ENCODE measurements at places on chromosomes 4 and X. TPM values are rescaled to one million over a fixed set of nuclear protein-coding genes. Genes with fewer than 3 reads are reported as not detected.

The ERAS gene
- not detected for total RNA-seq

The RRH gene
- not detected for total RNA-seq

The POU3F4 gene
- total RNA-seq, result not detected

The DRP2 gene
- total RNA-seq, result not detected

The DNAAF6 gene
- total RNA-seq, result not detected

The DDX60 gene
- total RNA-seq, result 4.3 TPM

The S100P gene
- total RNA-seq, result 2.3 TPM

The ZNF330 gene
- total RNA-seq, result 26.1 TPM

The NLGN3 gene
- 0.20 TPM for total RNA-seq

The HS3ST1 gene
- 0.08 TPM for total RNA-seq

The INTS6L gene
- total RNA-seq, result 0.98 TPM

The SERPINA7 gene
- total RNA-seq, result 50.8 TPM

The WNK3 gene
- 13.7 TPM for total RNA-seq

The CFI gene
- 426 TPM for total RNA-seq

The ANXA10 gene
- 32.0 TPM for total RNA-seq

The PPARGC1A gene
- total RNA-seq, result 29.6 TPM

The TLR6 gene
- 1.5 TPM for total RNA-seq

The FAAH2 gene
- 9.4 TPM for total RNA-seq

The VCX3A gene
- 0.28 TPM for total RNA-seq

The TMEM156 gene
- 0.55 TPM for total RNA-seq

The UBE2K gene
- total RNA-seq, result 43.4 TPM

The RAB33A gene
- total RNA-seq, result 0.15 TPM

The SH3TC1 gene
- 33.3 TPM for total RNA-seq

The XAGE1B gene
- not detected for total RNA-seq

The CSAG1 gene
- total RNA-seq, result not detected

The MAGEA9B gene
- not detected for total RNA-seq

The NAA11 gene
- not detected for total RNA-seq

The RASSF6 gene
- total RNA-seq, result 0.23 TPM

The ETNPPL gene
- total RNA-seq, result 127 TPM

The DKK2 gene
- total RNA-seq, result not detected

The RXFP1 gene
- 1.1 TPM for total RNA-seq

The TENT5D gene
- total RNA-seq, result not detected

The BRS3 gene
- total RNA-seq, result not detected

The RTL3 gene
- not detected for total RNA-seq

The UNC5C gene
- 0.86 TPM for total RNA-seq

The SCML2 gene
- 0.60 TPM for total RNA-seq

The GIMD1 gene
- not detected for total RNA-seq

The PRICKLE3 gene
- 4.5 TPM for total RNA-seq

The PAGE5 gene
- 0.73 TPM for total RNA-seq

The RASL11B gene
- total RNA-seq, result 0.60 TPM

All from left lobe of liver (tissue), 2 donors.